ENCODE measurements at places on chromosomes 3 and 15. TPM values are rescaled to one million over a fixed set of nuclear protein-coding genes. Genes with fewer than 3 reads are reported as not detected.

The TERC gene
- 24.1 TPM for total RNA-seq

The NR1I2 gene
- 0.37 TPM for total RNA-seq

The ZBBX gene
- total RNA-seq, result 7.4 TPM

The IGSF10 gene
- total RNA-seq, result 0.69 TPM

The CYP11A1 gene
- total RNA-seq, result 2.7 TPM

The SLC6A1 gene
- total RNA-seq, result 0.50 TPM

The CA12 gene
- total RNA-seq, result 1.4 TPM

The DAZL gene
- total RNA-seq, result not detected

The FSIP1 gene
- 3.5 TPM for total RNA-seq

The GABRG3 gene
- 0.62 TPM for total RNA-seq

The LTK gene
- 2.9 TPM for total RNA-seq

The BRK1 gene
- 148 TPM for total RNA-seq

The CELF6 gene
- 12.0 TPM for total RNA-seq

The DLEC1 gene
- total RNA-seq, result 3.5 TPM

The AMIGO3 gene
- 2.2 TPM for total RNA-seq

The CADPS gene
- total RNA-seq, result 109 TPM

The AADACL2 gene
- total RNA-seq, result not detected

The SEC62 gene
- total RNA-seq, result 103 TPM

The SOX14 gene
- total RNA-seq, result 0.45 TPM

The APPL1 gene
- total RNA-seq, result 28.6 TPM

The MAPKBP1 gene
- 18.5 TPM for total RNA-seq

The NR2E3 gene
- total RNA-seq, result 1.3 TPM

The COL8A1 gene
- total RNA-seq, result 0.27 TPM

The OSTN gene
- 1.2 TPM for total RNA-seq

The ETV5 gene
- 38.7 TPM for total RNA-seq

The C3orf85 gene
- 0.15 TPM for total RNA-seq

The NUP210 gene
- total RNA-seq, result 0.27 TPM

The SMCO1 gene
- 0.27 TPM for total RNA-seq

The ALPK3 gene
- 0.16 TPM for total RNA-seq

The CAND2 gene
- total RNA-seq, result 11.2 TPM

The GALNT15 gene
- total RNA-seq, result 0.23 TPM

The SECISBP2L gene
- total RNA-seq, result 32.1 TPM

The MORC1 gene
- total RNA-seq, result 0.15 TPM

The FOXB1 gene
- 0.66 TPM for total RNA-seq

The DUOXA2 gene
- total RNA-seq, result not detected

The TIGIT gene
- 1.5 TPM for total RNA-seq

The PIERCE2 gene
- 15.2 TPM for total RNA-seq

The FRMD5 gene
- 22.5 TPM for total RNA-seq

The PP2D1 gene
- total RNA-seq, result 0.54 TPM

The CHRD gene
- total RNA-seq, result 3.7 TPM

The SEMA7A gene
- total RNA-seq, result 0.45 TPM

The ATP8B4 gene
- 0.22 TPM for total RNA-seq

The ALG1L2 gene
- 0.88 TPM for total RNA-seq

The PODXL2 gene
- 99.9 TPM for total RNA-seq

The DNAH12 gene
- total RNA-seq, result 0.31 TPM

The TMEM40 gene
- not detected for total RNA-seq

The SLC2A2 gene
- 0.17 TPM for total RNA-seq

The TMF1 gene
- 37.7 TPM for total RNA-seq

The TNK2 gene
- 13.1 TPM for total RNA-seq

The P2RY1 gene
- total RNA-seq, result 11.4 TPM

The CPNE4 gene
- total RNA-seq, result 2.1 TPM

The ADAMTS7 gene
- 1.5 TPM for total RNA-seq

The STAB1 gene
- total RNA-seq, result 0.54 TPM
